Uterus (tissue), 4 donors: ENCODE measurements at places on chromosomes 1 and 21.

DNA sequence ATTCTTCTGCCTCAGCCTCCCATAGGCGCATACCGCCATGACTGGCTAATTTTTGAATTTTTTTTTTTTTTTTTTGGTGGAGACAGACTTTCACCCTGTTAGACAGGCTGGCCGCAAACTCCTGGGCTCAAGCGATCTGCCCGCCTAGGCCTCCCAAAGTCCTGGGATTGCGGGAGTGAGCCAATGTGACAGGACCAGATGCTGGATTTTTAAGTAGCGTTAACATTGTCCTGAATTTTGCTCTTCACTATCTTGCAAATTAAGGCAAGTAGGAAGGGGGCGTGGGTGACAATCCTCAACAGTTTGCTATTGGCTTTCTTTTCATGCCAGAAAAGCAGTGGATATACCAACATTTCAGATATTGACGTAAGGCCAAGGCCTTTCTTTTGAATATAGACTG lies 49.7 kb upstream of the TSNAX start:
- no peak overlapping the region for H3K27ac ChIP-seq
- no peaks in the 10 kb centered on the region for H3K36me3 ChIP-seq
- no peaks in the 10 kb centered on the region for H3K27me3 ChIP-seq
- H3K4me1 ChIP-seq, result no peaks in the 10 kb centered on the region

- no peak overlapping the region for H3K27ac ChIP-seq
- peak; percentile 39 for DNase-seq
- H3K36me3 ChIP-seq, result no peaks in the 10 kb centered on the region
- H3K27me3 ChIP-seq, result no peaks in the 10 kb centered on the region
- H3K4me3 ChIP-seq, result no peak overlapping the region
Measured at GRCh38 chr1:226875641-226876295, 5.4 kb downstream of the PSEN2 start.

DNA sequence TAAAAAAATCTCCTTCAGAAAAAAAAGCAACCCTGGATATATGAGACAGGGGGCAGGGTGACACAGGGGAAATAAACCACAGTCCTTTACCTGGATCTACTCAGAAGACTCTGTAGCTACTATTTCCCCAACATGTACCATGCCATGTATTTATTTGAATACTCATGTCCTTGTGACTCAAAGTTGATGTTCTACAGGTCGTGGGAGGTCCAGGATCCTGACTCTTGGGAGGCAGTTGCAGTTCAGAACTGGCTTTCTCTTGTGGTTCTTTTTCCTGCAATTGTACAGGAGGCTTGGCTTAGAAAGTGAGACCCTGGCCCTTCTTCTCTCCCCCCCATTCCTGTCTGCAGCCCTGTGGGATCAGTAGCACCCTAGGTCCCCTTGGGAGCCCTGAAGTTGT lies 5.8 kb upstream of the IL24 start:
- no peaks in the 10 kb centered on the region for H3K36me3 ChIP-seq
- DNase-seq, result no peak
- no peak overlapping the region for H3K27ac ChIP-seq
- H3K4me3 ChIP-seq, result no peak overlapping the region
- H3K4me1 ChIP-seq, result no peaks in the 10 kb centered on the region

- H3K4me1 ChIP-seq, result no peaks in the 10 kb centered on the region
- no peak overlapping the region for H3K4me3 ChIP-seq
- H3K27ac ChIP-seq, result no peak overlapping the region
Measured at GRCh38 chr1:45635211-45635610, 11.4 kb upstream of the CCDC17 start.

DNA sequence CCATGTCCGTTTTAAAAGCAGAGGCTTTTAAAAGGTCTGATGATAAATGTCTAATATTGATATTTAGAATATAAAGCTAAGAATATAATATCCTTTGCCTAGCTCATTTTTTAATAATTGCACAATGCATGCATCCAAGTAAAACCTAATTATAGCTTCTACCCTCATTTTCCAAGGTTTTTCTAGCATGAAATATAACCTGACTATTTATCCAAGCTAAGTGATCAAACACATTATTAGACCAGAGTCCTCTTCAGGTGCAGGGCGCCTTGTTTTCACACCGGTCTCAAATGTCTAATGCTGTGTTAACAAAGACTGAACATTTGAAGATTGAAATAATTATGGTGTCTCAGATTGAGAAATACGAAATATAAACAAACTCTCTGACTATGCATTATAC lies 648.9 kb upstream of the CXADR start:
- H3K27me3 ChIP-seq, result no peaks in the 10 kb centered on the region
- H3K27ac ChIP-seq, result no peak overlapping the region
- H3K36me3 ChIP-seq, result no peaks in the 10 kb centered on the region
- no peak for DNase-seq
- no peak overlapping the region for H3K4me3 ChIP-seq

GRCh38 chr21:39852726-39853500 lies 14.3 kb upstream of the PCP4 start:
- H3K36me3 ChIP-seq, result no peaks in the 10 kb centered on the region
- no peak overlapping the region for H3K27ac ChIP-seq
- H3K4me3 ChIP-seq, result no peak overlapping the region
- no peak for DNase-seq

DNA sequence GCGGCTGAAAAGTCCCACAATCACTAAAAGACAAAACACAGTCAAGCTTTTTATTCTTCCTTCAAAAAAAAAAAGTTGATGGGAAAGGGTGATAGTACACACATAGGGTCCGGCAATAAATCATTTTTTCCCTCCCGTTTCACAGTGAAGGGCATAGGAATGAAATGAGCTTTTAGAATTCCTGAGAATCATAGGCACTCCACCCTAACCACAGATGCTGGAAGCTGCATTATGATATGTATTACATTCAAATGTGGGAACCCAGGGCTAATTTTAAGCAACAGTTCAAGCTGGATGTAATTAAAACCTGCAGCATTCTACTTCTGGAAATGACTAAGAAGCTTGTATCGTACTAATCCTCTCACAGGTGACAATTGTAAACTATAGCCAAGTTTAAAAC lies 75.7 kb upstream of the KCNJ15 start:
- H3K4me1 ChIP-seq, result no peaks in the 10 kb centered on the region
- no peak overlapping the region for H3K4me3 ChIP-seq
- no peak for DNase-seq
- no peaks in the 10 kb centered on the region for H3K27me3 ChIP-seq

- no peak overlapping the region for H3K27ac ChIP-seq
- H3K4me1 ChIP-seq, result no peaks in the 10 kb centered on the region
- H3K36me3 ChIP-seq, result no peaks in the 10 kb centered on the region
- no peak overlapping the region for H3K4me3 ChIP-seq
Measured at GRCh38 chr1:54956726-54957125, 23.7 kb upstream of the TMEM61 start.

GRCh38 chr1:29245876-29246275 lies 9.6 kb downstream of the PTPRU start:
- H3K36me3 ChIP-seq, result no peaks in the 10 kb centered on the region
- no peak for DNase-seq
- H3K4me3 ChIP-seq, result no peak overlapping the region
- H3K27me3 ChIP-seq, result no peaks in the 10 kb centered on the region

GRCh38 chr1:158945061-158945460 lies 13.7 kb downstream of the PYHIN1 start:
- H3K4me3 ChIP-seq, result no peak overlapping the region
- H3K27ac ChIP-seq, result no peak overlapping the region

GRCh38 chr1:93814795-93815340 lies 64.1 kb downstream of the DNTTIP2 start:
- no peak overlapping the region for H3K4me3 ChIP-seq
- no peaks in the 10 kb centered on the region for H3K36me3 ChIP-seq
- DNase-seq, result no peak
- no peaks in the 10 kb centered on the region for H3K4me1 ChIP-seq
- H3K27me3 ChIP-seq, result no peaks in the 10 kb centered on the region
- no peak overlapping the region for H3K27ac ChIP-seq

GRCh38 chr1:201147396-201148015 lies 6.8 kb downstream of the TMEM9 start:
- no peak for DNase-seq
- H3K4me3 ChIP-seq, result no peak overlapping the region
- H3K36me3 ChIP-seq, result no peaks in the 10 kb centered on the region

- H3K27ac ChIP-seq, result no peak overlapping the region
- no peaks in the 10 kb centered on the region for H3K4me1 ChIP-seq
- H3K27me3 ChIP-seq, result no peaks in the 10 kb centered on the region
- no peak for DNase-seq
- H3K4me3 ChIP-seq, result no peak overlapping the region
- H3K36me3 ChIP-seq, result no peaks in the 10 kb centered on the region
Measured at GRCh38 chr1:203217668-203218067, 11.8 kb downstream of the CHIT1 start.

DNA sequence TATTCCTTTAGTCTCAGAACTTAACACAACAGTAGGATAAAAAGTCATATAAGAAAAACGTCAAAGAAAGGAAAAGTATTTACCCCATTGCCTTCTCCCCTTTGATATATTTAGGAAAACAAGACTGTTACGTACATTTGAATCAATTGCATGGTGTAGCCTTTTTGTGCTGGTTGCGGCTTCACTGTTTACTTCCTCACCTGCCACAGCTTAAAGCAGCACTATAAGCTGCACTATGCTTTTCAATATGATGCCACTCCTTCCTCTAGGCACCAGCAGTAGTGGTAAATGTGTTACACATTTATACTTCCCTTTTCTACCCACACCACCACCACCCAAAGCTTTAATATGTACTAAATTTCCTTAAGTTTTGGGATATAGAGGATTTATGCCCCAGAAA lies 111.1 kb downstream of the ATP1B1 start:
- no peak overlapping the region for H3K27ac ChIP-seq
- DNase-seq, result no peak
- no peaks in the 10 kb centered on the region for H3K36me3 ChIP-seq
- H3K4me1 ChIP-seq, result no peaks in the 10 kb centered on the region

GRCh38 chr1:180175291-180175690 lies 20.6 kb downstream of the QSOX1 start:
- H3K4me1 ChIP-seq, result peaks cover 5% of the 10 kb centered on the region
- no peak overlapping the region for H3K27ac ChIP-seq
- DNase-seq, result no peak

GRCh38 chr1:46099215-46099614 lies 33.2 kb downstream of the PIK3R3 start:
- no peak for DNase-seq
- no peak overlapping the region for H3K4me3 ChIP-seq
- H3K27ac ChIP-seq, result no peak overlapping the region
- no peaks in the 10 kb centered on the region for H3K36me3 ChIP-seq
